ENCODE measurements at places on chromosomes 11 and 22. TPM values are rescaled to one million over a fixed set of nuclear protein-coding genes. Genes with fewer than 3 reads are reported as not detected.
A peak's percentile ranks its signal among the peaks of the same experiment; 100 is the strongest.

- H3K4me3 ChIP-seq = no peak overlapping the region
- no peak for DNase-seq
- H3K36me3 ChIP-seq = no peaks in the 10 kb centered on the region
- H3K27me3 ChIP-seq = no peaks in the 10 kb centered on the region
- no peaks in the 10 kb centered on the region for H3K4me1 ChIP-seq
Observed at GRCh38 chr11:131579932-131580387, 209.5 kb downstream of the NTM start.

GRCh38 chr11:32145282-32145681, 54.4 kb downstream of the RCN1 start:
- H3K27me3 ChIP-seq = no peaks in the 10 kb centered on the region
- no peak overlapping the region for H3K4me3 ChIP-seq
- H3K4me1 ChIP-seq = no peaks in the 10 kb centered on the region
- H3K36me3 ChIP-seq = no peaks in the 10 kb centered on the region
- no peak overlapping the region for H3K27ac ChIP-seq
- no peak for DNase-seq

DNA sequence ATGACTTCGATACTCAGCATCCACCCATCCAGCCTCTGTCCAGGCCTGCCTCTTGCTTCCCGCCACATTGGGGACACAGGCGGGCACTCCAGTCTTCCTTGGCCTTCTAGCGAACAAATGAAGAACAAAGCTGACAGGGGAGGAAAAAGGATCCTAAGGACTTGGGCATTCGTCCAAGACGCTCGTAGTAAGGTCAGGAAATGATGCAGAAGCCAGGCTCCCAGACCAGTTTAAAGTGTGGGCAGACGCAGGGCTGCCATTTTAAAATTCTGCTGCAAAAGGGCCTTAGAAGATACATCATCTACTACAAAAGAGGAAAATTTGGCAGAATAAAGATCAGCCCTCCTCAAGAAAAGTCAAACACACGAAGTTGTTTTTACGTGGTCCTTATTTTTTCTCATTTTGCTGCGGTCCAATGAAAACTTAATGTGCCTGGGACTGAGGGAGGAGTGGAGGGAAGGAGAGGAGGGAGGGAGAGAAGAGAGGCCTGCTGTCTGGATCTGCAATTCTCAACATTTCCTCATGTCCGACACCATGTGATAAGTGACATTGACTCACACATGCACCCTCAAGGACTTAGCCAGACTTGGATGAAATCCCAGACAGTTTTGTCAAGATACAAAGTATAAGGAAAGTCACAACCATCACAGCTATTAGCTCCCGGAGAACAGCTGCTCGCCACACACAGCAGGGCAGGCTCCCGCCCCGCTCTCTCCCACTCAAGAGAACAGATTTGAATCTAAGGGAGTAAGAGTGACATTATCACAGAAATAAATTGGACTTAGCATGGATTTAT, 5.7 kb downstream of the DNAL4 start:
- H3K4me3 ChIP-seq = no peak overlapping the region
- no peaks in the 10 kb centered on the region for H3K27me3 ChIP-seq
- DNase-seq = peak; percentile 79
- no peaks in the 10 kb centered on the region for H3K36me3 ChIP-seq

- H3K27ac ChIP-seq = peak overlapping the region; percentile 8
- no peaks in the 10 kb centered on the region for H3K27me3 ChIP-seq
- H3K4me1 ChIP-seq = peaks cover 13% of the 10 kb centered on the region
- no peaks in the 10 kb centered on the region for H3K36me3 ChIP-seq
- DNase-seq = no peak
Observed at GRCh38 chr11:32088117-32088941, 2.5 kb upstream of the RCN1 start.

DNA sequence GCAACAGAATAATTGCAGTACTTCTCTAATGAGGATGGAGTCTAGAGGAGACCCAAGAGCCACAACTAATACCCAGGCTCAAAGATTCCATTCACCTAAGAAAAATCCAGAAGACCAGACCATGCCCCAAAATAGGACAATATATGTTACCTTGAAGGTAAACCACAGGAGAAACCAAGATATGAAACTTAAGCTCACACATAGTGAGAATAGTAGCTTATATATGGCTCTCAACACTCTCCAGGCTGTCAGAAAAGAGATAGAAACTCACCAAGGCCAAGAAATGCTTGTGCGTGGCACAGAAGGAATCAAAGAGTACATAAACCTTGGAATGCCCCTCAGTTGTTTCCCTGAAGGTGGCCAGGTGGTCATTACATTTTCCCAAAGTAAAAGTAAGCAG, 9.1 kb downstream of the FAM111A start:
- H3K27ac ChIP-seq = no peak overlapping the region
- DNase-seq = no peak
- H3K36me3 ChIP-seq = no peaks in the 10 kb centered on the region
- no peaks in the 10 kb centered on the region for H3K27me3 ChIP-seq
- H3K4me3 ChIP-seq = no peak overlapping the region
- H3K4me1 ChIP-seq = no peaks in the 10 kb centered on the region

GRCh38 chr11:111021131-111021530, 224.4 kb upstream of the POU2AF2 start:
- H3K4me1 ChIP-seq = peaks cover 6% of the 10 kb centered on the region
- no peaks in the 10 kb centered on the region for H3K27me3 ChIP-seq
- no peak overlapping the region for H3K4me3 ChIP-seq
- no peak for DNase-seq
- H3K36me3 ChIP-seq = no peaks in the 10 kb centered on the region

- H3K27me3 ChIP-seq = peaks cover under 1% of the 10 kb centered on the region
- peak; percentile 85 for DNase-seq
- peak overlapping the region; percentile 96 for H3K27ac ChIP-seq
- H3K4me1 ChIP-seq = no peaks in the 10 kb centered on the region
- peak overlapping the region; percentile 41 for H3K4me3 ChIP-seq
Observed at GRCh38 chr22:49934160-49934890, 15.9 kb downstream of the CRELD2 start.

DNA sequence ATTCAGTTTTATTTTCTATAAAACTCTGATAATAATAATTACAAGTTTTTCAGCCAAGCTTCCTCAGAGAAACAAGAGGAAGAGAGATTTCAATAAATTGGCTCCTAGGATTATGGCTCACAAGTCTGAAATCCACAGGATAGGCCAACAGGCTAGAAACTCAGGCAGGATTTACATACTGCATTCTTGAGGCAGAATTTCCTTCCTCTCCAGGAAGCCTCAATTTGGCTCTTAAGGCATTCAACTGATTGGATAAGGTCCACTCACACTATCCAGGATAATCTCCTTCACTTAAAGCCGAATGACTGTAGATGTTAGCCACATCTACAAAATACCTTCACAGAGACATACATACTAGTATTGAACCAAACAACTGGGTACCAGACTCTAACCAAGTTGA, 120.3 kb upstream of the FAT3 start:
- no peak overlapping the region for H3K27ac ChIP-seq
- no peak for DNase-seq
- H3K27me3 ChIP-seq = no peaks in the 10 kb centered on the region
- H3K36me3 ChIP-seq = no peaks in the 10 kb centered on the region
- no peaks in the 10 kb centered on the region for H3K4me1 ChIP-seq

DNA sequence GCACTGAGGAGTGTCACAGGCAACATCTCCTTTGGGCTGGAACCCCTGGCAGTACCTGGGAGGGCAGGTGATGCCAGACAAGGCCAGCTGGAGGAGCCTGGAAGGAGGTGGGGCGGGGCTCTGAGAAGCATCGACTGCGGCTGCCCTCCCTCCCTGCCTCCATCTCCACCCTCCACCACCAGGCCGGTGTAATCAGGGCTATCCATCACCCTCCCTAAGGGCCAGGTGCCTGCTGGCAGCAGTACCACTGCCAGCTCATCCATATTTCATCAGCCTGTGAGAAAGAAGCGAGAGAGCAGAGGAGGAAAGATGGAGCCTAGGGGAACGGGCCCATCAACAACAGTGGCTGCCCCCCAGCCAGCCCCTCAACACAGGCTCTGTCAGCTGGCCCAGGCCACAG, 51.4 kb upstream of the RASD2 start:
- no peaks in the 10 kb centered on the region for H3K36me3 ChIP-seq
- no peaks in the 10 kb centered on the region for H3K27me3 ChIP-seq
- no peaks in the 10 kb centered on the region for H3K4me1 ChIP-seq
- peak; percentile 60 for DNase-seq
- no peak overlapping the region for H3K27ac ChIP-seq

OR52E8 gene
- not detected for total RNA-seq
